ENCODE measurements at places on chromosomes 7 and 10. TPM values are rescaled to one million over a fixed set of nuclear protein-coding genes. Genes with fewer than 3 reads are reported as not detected.

Gene GOT1
- 46.1 TPM for total RNA-seq

Gene ZPBP
- not detected for total RNA-seq

Gene C10orf67
- total RNA-seq: 0.18 TPM

Gene TAS2R41
- not detected for total RNA-seq

Gene ATOH7
- not detected for total RNA-seq

Gene RTKN2
- total RNA-seq: 0.90 TPM

Gene CDHR1
- total RNA-seq: not detected

Gene TRIM50
- total RNA-seq: not detected

Measured in IMR-90 (cell line).